MV-4-11 (cell line): ENCODE measurements at places on chromosomes 12 and 14.

- DNase-seq = peak; percentile 29
These were observed 2.0 kb upstream of the SETD1B start for GRCh38 chr12:121801595-121802484.

- DNase-seq = no peak
These were observed 7.9 kb downstream of the MARK3 start for GRCh38 chr14:103393070-103393469.

GRCh38 chr12:67854351-67854750 is 134.9 kb upstream of the IFNG-AS1 start:
- no peak for DNase-seq

GRCh38 chr12:93453633-93454032 is 11.9 kb upstream of the UBE2N start:
- no peak for DNase-seq

- DNase-seq = no peak
These were observed 106.9 kb upstream of the HIF1A start for GRCh38 chr14:61588419-61588901.

DNA sequence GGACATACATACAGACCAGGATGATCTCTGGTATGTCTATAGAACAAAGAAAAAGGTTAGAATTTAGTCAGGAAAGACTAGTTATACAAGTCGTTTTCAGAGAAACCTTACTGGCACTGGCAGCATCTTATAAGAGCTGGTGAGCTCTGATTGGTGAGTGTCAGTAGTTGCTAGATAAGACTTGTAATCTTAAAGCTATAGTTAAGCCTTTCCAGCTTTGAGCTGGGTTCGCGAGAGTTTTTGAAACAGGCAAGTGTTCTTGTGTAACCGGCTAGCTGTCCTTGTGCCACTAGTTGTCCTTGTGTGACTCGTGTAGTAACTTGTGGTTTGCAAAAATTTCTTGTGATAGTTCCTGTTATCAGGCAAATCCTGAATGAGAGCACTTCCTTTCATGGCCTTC is 740.9 kb downstream of the GALC start:
- peak; percentile 16 for DNase-seq

DNA sequence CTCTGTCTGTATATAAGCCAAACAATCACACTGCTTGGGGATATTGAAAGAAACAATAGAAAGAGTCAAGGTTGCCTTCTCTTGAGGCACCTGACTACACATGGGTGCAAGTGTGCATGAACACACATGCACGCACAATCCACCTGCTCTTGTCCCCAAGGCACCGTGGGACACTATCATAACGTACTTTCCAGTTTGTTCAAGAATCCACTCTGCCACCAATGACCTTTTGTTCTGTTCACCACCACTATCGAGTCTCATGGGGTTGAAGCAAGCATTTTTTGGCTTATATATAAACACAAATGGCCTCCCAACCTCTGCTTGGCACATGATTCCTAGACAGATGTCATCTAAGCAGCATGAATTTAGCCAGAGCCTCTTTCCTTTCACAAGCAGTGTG is 365.4 kb downstream of the EMP1 start:
- DNase-seq = no peak

- no peak for DNase-seq
These were observed 111.2 kb downstream of the ST8SIA1 start for GRCh38 chr12:22223356-22223755.

DNA sequence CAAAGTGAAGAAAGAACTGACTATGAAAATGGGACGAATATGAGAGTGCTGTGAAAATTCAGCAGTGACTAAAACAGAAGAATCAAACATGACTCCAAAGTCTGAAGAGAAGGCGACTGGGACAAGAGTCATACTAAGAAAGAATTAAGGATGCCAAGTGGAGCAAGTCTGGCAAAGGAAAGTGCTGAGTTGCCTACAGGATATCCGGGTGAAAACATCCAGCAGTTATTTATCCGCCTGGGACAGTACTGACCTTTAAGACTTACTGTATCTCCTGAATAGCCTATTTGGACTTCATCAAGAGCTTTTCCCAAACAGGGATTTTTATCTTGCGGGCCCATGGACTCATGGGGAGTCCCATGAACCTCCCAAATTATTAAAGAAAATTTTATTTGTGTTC is 41.1 kb downstream of the KICS2 start:
- DNase-seq = no peak

GRCh38 chr12:121899590-121899989 is 11.0 kb downstream of the PSMD9 start:
- no peak for DNase-seq

DNA sequence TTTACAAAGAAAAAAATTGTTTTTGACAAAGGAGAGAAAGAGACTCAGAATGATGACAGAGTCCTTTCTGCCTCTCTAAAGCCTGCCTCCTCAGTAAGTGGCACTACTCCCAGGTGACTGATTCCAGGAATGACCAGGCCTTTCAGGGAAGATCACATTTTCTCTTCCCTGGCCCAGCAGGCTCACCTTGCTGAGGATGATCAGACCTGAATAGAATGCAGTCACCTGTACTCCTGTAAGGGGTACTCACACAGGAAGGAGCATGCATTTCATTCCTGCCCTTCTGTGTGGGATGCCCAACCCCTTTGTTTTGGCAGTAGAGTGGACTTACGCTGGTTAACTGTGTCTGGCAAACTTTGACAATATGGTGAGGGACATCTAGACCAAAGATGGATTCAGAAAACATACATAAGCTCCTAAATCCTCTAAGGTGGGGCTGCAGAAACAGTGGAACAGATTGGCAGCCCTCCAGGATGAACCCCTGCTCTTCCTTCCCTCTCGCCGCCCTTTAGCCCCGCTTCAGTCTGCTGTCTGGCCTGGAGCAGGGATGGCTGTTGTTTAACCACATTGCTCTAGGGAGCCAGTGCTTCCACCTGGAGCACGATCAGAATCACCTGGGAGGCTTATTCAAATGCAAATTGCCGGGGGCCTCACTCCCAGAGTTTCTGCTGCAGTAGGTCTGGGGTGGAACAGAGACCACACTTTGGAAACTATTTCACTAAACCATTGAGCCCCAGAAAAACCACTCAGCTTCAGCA is 29.8 kb downstream of the ERG28 start:
- no peak for DNase-seq

DNA sequence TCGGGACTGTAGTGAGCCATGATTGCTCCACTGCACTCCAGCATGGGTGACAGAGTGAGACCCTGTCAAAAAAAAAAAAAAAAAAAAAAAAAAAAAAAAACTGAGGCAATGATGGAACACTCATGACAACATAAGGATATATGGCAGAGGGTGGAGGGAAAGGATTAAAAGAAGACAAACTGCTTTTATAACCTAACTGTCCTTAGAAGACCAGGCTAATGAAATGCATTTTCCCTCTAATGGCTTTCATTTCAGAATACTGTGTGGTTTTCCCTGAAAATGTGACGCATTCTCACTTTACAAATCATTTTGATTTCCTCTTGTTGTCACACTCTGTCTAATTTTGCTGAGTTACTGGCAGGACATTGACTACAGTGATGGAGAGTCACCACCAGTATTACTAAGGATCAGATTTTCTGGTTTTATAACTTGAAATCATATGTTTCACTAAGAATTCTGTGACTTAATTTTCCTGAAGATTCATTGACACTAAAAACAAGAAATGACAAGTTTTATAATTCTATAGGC is 137.6 kb upstream of the SSTR1 start:
- DNase-seq = no peak

DNA sequence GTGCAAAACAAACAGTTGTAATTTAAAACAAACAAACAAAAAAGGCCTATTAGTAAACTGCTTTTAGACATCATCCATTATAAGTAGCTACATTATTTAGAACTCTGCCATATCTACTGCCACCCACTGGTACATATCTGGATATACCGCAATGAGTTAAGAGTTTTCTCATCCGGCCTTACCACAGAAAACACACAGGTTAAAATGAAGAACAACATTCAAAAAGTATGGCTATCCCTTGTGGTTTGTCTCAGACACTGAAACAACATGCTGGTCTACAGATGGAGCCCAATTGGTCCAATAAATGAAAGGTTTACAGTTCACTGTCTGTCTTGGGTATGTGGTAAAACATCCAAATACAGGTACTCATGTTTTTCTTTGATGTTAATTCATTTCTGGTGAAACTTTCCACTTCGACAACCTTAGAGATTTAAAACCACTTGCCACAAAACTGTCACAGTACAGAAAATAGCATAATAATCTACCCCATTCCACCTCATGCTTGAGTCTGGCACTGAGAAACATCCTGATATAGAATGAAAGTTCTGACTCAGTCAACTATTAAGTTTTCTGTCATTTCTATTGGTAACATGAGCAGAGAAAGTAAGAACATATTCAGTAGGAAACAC is 354.3 kb downstream of the CEP128 start:
- no peak for DNase-seq

DNA sequence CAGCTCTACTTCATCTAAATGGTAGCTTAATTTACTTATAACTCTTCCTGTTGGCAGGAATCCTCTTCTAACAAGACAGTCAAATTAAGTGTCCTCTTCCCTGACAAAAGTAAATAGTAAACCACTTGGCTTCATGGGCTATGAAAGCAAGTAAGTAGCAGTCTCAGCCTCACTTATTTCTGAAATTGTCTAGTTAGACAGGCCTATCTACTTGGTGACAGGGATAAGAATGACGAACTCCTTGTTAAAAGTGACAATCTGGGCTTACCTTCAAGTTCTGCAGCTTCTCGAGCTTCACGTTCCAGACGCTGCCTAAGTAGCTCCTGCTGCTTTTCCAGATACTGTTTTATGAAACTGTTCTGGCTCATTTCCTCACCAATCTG is 4.7 kb downstream of the ACIN1 start:
- no peak for DNase-seq

DNA sequence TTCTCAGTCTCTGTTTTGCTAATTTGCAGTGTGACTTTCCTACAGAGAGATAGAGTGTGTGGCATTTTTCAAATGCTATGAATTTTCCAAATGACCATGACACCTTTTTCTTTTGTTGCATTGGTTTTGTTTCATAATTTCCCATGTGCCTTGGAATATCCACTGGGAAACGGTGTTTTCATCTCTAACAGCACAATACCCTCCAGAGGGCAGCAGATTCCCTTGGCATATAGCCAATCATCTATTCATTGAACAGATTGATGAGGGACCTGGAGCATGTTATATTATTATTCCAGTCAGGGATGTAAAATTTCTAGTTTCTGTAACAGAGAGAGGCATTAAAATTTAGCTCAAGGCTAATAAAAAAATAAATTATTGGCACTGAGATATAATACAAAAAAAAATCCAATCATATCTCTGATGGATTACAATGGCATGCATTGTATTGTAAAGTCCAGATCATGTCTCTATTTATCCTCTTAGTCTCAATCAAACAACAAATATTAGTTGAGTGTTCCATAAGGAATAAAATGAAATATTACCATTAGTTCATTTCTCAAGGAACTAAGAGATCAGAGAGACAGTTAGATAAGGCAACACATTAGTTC is 29.6 kb upstream of the NTN4 start:
- no peak for DNase-seq

DNA sequence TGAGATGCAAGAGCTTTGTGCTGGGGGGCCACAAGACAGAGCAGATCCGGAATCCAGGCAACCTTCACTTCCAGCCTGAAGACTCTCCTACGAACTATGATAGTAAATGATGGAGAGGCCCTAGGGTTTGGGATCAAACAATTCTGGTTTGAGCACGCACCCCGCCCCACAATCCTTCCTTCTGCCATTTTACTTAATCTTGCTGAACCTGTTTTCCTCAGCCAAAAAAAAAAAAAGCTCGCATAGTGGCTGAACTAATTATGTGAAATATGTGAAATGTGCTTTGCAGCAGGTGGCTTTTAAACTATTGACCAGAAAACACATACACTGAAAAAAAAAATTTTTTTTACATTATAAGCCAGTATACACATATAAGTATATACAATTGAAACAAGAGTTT is 667 bp upstream of the ITFG2 start:
- no peak for DNase-seq

- DNase-seq = no peak
These were observed 1012.1 kb downstream of the BCL11B start for GRCh38 chr14:98259881-98260280.

DNA sequence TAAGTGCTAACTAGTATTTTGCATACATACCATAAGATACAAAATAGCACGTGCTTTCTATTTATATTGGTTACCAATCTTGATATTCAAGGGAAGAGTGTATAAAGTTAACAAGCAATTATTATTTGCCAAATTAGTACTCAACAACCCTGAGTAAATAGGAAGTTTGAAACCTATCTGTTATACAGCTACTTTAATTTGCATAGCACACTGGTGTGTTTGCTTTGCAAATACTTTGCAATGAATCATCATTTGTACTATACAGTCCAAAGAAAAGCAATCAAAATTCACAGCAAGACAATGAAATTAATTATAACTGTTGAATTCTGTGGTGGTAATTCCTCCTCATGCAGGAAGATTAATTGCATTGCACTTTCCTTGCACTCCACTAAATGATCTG is 469.1 kb downstream of the PRKD1 start:
- DNase-seq = no peak

- DNase-seq = no peak
These were observed 10.2 kb downstream of the MARS1 start for GRCh38 chr12:57498132-57498502.

DNA sequence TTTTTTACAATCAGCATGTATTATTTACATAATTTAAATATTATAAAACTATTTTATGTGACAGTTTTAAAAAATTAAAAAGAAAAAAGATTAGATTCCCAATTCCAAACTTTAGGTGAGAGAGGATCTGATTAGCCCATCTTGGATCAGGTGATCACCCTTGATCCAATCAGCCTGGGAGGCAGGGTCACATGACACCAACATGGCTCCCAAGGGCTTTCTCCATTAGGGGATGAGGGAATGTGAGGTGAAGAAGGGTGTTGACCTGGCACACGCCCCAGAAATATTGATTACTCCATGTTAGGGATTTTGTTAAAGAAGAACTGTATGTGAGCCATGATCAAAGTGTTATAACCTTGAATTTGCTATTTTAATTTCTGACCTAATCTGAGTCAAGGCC is 225.4 kb downstream of the RBM19 start:
- DNase-seq = no peak

GRCh38 chr14:81751198-81751597 is 217.5 kb upstream of the SEL1L start:
- no peak for DNase-seq

DNA sequence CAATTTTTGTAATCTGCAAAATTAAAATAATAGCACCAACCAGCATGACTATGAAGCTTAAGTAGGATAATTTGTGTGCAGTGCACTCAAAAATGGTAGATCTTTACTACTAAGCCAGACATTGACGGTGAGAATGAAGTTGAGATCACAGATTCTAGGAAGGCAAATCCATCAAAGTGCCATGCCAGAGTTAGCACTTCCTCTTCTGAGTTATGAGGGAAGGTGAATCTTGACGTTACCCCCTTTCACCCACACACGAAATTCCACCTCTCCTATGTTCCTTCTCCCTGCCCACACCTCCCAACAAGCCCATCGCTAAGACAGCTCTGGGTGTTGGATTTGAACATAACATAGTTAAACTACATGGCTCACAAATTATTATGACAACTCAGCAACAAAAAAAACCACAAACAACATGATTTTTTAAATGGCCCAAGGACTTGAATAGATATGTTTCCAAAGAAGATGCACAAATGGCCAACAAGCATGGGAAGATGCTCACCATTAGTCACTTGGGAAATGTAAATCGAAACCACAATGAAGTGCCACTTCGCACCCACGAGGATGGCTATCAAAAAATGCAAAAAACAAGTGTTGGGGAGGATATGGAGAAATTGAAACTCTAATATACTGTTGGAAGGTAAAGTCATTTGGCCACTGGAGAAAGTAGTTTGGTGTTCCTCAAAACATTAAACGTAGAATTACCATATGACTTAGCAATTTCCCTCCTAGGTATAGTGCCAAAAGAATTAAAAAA is 119.3 kb upstream of the RAP1B start:
- peak; percentile 17 for DNase-seq

GRCh38 chr14:95068080-95068479 is 89.2 kb downstream of the DICER1 start:
- DNase-seq = no peak
